Urinary bladder (tissue), 4 donors: ENCODE measurements at places on chromosomes 11 and 22.

DNA sequence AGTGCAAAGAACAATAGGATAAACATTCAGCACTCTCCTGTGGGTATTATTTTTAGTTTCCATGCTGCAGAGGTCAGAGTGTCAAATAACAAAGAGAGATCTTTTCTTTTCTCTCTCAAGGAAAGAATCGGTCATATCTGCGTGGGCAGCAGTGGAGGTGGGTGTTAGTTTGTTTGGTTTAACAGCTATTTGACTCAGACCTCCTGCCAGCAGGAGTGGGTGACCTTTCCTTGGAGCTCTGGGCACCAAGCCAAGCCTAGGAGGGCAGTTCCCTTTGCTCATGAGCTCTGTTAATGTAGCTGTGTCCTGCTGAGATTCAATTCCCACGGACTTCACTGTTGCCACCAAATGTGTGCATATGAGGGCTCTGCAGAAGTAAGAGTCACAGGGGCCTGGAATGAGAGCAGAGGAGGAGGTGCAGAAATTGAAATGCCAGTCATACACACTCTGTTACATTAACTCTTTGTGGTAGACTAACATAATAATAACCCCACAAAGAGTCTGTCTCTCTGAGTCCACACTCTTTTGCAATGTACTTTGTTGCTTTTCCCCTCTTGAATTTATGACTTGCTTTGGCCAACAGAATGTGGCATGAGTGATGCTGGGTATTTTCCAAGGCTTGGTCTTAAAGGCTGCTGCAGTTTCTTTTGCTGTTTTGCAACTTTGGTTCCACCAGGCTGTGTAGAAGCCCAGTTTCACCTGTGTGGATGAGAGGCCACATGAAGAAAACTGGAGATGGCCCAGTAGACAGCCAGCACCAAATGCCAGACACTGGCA is 76.0 kb upstream of the GRK3 start:
- DNase-seq: peak; percentile 26

DNA sequence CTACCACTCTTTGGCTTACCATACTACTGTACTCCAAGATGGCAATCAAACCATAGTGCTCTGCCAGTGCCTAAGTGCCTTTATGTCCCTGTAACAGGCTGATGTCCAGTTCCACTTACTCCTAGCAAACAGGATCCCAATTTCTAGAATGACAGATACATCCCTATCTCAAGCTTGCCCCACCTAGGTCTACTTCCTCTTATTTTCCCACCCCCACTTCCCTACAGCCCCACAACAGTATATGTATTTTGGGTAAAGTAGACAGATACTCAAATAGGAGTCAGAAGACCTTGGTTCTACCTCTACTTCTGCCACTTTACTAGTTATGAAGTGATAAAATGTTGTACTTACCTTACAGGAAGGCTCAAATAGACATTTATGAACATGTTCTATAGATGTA is 24.1 kb downstream of the SIK3 start:
- DNase-seq: no peak

DNA sequence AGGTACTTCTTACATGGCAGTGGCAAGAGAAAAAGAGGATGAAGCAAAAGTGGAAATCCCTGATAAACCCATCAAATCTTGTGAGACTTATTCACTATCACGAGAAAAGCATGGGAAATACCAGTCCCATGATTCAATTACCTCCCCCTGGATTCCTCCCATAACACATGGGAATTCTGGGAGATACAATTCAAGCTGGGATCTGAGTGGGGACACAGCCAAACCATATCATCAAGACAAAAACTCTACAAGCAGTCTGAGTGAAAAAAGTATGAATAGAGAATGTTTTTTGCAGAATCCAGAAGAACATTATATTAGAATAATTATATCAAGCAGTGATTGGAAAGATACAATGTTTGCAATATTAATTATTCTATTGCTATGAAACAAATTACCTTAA is 893.7 kb downstream of the FAM181B start:
- no peak for DNase-seq

- DNase-seq: no peak
Observed at GRCh38 chr22:50529897-50530579, at the start of gene TYMP. TYMP (minus strand) TSS chr22:50530012; CDS start chr22:50529709, 303 bp downstream.

DNA sequence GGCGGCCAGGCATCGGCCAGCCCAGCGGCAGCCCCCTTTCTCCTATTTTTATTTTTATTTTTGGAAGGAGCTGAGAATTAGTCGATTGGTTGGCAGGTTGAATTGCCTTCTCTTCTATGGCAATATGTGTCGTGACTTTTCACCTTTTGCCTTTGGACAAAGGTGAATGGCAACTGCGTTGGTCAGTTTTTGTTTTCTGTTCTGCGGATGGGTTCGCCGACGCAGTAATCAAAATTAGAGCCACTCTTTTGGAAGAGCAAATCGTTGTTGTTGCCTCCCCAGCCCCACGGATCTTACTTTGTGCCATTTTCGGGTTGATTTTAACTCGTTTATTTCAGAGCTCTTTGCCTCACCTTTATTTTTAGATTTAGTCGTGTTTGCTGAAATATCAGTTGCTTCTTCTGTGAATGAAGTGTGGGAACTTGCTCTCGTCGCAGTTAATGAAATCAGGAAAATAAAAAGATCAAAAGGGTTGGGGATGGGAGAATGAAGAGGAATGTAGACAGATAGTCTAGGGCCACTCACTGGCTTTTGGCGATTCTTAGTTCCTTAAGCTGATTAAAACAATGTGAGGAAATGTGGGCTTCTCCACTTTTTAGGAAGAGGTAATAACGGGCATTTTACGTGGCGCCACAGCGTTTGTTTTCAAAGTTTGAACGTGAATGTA is 1.6 kb downstream of the CECR2 start:
- no peak for DNase-seq

DNA sequence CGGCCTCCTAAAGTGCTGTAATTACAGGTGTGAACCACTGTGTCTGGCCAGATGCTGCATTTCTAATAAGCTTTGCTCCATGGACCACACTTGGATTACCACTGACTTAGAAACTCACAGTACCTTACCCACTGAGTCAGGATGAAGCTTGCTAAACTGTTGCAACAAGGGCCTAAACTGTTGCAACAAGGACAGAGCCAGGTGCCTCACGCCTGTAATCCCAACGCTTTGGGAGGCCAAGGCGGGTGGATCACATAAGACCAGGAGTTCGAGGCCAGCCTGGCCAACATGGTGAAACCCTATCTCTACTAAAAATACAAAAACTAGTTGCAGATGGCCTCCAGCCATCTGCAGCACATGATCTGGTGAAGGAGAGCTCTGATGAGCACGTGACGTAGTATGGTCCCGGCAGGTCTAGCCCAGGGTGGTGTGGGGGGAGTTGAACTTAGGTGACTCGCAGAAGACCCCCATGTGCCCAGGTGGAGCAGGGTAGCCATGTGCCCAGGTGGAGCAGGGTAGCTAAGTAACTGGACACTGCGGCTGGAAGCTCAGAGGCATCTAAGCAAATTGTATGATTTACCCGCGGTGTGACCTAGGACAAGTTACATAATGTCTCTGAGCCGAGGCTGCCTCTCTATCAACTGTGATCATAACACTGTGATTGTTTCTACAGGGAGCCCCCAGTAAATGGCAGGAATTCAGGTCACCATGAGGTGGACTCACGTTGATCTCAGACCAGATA is 8.4 kb downstream of the SLC25A45 start:
- DNase-seq: no peak
